ENCODE measurements at places on chromosomes 12 and 14.
A peak's percentile ranks its signal among the peaks of the same experiment; 100 is the strongest.

- peak; percentile 27 for DNase-seq
Measured at GRCh38 chr12:46267575-46267824, 1.3 kb downstream of the SLC38A1 start.

DNA sequence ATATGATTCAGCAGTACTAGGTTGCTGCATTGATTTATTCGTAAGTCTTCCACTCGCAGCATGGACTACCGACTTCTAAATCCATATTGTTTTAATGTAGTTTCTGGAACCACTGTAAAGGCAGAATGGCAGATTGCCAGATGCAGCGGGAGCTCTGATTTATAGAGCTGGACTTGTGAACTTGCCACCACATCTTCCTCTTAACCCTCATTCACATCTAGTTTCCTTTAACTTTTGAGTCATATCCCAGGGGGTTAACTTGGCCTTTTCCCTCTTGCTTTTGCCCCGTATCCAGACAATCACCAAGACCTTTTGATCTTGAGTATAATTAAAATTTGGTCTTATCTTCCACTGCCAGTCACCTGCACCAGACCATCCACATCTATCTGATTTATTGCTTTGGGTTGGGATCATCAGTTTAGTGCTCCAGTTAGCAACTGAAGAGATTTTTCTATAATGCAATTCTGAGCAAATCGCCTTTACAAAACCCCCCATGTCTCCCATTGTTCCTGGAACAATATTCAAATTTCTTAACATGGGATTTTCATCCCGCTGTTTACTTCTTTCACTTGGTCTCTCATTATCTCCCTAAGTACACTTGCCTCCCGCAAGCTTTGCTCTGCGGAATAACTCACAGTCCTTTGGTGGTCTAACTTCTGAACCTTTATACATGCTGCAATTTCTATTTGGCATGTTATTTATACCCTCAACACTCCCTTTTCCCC, 130.5 kb downstream of the ACSS3 start:
- DNase-seq, result no peak

DNA sequence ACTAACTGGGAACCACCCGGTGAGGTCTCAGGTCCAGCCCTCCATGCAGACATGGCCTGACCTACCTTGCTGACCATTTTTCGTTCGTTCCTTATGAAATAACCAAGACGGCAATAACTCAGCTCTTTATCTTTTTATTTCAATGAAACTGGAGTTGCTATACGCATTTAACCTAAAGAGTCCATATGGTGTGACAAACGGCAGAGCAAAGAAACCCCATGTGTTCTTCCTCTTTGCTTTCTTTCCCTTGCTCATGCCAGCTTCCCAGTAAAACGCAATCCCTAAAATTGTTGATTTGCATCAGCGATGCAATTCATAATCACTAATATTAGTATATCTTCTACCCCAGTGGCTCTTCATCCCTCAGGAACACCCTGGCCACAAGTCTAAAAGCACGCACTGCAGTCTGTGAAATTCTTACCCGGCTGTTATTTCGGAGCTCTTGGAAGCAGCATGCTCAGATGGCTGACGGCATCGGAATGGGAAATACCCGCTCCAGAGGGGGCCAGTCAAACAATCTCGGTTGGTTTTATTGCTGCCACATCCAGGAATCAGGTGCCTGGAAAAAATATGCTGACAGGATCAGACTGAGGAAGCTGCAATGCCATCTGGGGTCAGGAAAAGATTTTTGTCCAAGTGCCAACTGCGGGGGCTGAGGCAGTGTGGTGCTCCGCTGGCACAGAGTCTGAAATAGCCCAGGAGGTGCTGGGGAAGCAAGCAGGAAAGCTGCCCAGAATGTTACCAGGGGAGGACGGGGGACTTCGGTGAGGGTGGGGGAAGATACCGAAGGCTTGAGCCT, 28.2 kb upstream of the KCNA1 start:
- DNase-seq, result no peak

GRCh38 chr14:21072031-21072473, 1.9 kb downstream of the ARHGEF40 start:
- DNase-seq, result peak; percentile 74

DNA sequence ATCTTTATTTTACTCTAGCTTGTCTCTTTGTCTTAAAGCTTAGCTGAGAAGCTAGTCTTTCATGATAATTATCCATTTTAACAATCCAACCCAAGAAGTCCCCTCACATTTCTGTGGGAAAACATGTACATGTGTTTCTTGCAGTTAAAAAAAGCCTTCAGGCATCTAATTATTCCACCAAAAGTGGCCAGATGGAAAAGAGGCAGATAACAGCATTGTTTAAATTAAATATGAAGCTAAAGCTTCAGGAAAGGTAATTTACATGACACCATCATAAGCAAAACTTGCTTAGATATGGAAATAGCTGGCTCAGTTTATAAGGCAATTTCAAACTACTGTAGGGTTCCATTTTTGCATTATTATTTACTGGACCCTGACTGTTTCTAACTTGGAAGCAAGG, 175.4 kb downstream of the UNC79 start:
- no peak for DNase-seq

- no peak for DNase-seq
Measured at GRCh38 chr14:100732766-100733100, 6.0 kb downstream of the DLK1 start.

GRCh38 chr14:104392396-104393198, 187.0 kb upstream of the C14orf180 start:
- no peak for DNase-seq

- peak; percentile 35 for DNase-seq
Measured at GRCh38 chr14:50397390-50398188, 908 bp upstream of the CDKL1 start.

GRCh38 chr12:117875744-117876435, 92.9 kb downstream of the KSR2 start:
- DNase-seq, result peak; percentile 69

DNA sequence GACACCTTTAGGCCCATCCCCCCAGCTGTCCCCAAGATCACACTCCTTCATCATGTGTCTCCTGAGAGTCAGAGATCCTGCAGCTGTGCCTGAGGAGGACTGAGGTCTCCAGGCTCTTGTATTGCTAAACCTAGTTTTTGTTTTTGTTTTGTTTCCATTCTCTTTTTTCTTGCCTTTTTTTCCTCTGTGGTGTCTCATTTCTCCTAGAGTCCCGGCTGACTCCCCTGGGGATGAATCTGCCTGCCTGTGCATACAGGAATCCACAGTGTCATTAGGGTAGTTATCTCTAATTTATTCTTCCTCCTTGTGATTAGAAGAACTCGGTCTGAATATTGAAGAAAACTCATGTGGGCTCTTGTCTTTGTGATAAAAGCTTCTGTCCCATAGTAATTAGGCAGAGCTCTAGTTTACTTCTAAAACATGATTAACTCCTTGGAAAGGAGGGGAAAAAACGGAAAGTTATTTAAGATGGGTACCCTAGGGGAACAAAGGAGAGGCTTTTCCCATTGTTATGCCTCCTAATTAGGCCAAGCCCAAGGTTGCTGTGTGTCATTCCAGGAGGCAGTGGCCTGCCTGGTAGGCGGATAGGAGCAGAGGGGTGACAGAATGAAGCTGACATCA, 343.2 kb downstream of the ZFP36L1 start:
- peak; percentile 40 for DNase-seq

DNA sequence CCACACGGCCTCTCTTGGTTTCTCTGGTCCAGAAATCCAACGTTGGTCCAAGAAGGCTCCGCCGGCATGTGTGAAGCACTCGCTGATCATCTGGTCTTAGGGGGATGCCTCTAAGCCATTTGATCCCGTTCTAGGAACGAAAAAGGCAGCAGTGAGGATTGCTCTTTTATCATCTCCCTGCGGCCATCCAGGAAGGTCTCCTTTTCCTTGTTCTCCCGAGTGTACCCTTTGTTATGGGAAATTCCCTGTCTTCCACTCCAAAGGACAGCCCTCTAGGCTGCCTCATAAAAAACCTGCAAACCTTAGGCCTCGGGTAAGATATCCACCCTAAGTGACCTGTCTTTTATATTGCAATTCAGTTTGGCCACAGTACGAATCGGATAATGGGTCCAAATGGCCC, 85.8 kb downstream of the TMTC3 start:
- no peak for DNase-seq

GRCh38 chr14:36661506-36662257, at the start of gene PAX9:
Gene PAX9 (plus strand): TSS chr14:36661860. CDS start chr14:36662090, 230 bp downstream.
- peak; percentile 85 for DNase-seq

DNA sequence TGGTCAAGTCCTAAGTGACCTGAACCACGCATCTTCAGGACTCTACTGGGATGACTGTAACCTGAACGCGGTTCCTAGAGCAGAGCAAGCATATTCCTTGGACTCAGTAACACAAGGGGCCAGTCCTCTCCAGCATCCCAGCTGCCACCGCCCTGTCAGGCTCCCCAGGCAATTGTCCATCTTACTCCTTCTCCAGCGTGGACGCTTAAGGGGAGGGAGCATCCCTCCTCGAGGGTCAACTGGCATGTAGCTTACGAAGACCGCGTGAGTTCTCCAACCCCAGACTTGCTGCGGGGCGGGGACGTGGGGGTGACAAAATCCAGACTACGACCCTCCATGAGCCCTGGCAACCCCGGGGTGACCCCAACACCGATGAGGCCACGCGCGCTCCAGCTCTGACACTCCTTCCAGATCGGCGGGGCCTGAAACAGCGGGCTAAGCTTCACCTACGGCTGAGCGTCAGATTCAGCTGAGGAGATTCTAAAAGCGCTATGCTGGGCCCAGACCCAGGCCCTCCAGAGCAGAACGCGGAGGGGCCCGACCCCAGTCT, 846 bp upstream of the MTHFD1 start:
- DNase-seq, result peak; percentile 56

- DNase-seq, result peak; percentile 33
Measured at GRCh38 chr14:96083667-96084320, 44.6 kb downstream of the C14orf132 start.

DNA sequence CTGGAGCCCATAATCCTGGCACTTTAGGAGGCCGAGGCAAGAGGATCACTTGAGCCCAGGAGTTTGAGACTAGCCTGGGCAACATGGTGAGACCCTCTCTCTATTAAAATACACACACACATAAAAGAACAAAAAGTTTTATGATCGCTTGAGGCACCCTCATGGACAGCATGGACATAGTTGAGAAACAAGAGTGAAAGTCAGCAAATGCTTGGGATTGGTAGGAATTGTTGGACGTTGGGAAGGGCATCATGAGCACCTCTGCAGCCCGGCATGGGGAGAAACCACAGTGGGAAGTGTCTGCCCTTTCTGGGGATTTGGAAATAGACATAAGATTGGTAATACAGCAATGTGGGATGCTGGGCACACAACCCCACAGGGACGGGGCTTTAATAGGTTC, 231.9 kb upstream of the FOXN3 start:
- no peak for DNase-seq

GRCh38 chr12:56995201-56995929, 11.0 kb downstream of the ZBTB39 start:
- DNase-seq, result no peak
